ENCODE measurements at places on chromosomes 1 and 21.

GRCh38 chr1:211469938-211470529 lies 21.9 kb downstream of the RD3 start:
- DNase-seq, result peak; percentile 13

DNA sequence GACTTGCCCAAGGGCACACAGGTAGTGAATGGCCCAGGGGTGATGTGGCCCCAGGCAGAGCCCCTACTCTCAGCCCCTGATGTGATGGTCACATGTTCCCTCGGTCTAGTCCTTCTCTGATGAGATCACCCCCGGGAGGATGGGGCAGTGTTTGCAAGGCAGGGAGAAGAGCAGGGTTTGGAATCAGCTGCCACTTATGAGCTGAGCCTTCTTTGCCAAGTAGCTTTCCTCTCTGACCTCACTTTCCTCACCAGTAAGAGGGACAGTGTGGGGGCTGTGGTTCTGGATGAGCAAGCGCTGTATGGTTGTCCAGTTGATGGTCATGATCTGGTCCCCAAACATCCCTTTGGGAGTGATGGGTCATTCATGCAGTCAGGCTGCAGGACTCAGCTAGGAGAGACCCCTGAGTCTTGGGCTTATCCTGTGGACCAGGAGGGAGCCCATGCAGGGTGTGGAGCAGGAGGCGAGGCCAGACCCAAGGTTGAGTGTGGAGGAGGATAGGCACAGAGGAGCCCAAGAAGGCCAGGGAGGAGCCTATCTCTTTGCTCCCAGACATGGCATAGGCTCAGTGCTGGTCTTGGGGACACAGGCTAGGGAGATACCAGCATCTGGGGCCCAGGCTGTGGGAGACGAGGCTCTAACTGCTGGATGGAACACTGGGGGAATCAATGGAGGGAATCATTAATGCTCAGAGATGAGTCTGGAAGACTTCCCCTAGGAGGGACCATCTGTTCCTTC lies 15.9 kb upstream of the PEAR1 start:
- DNase-seq, result no peak

- DNase-seq, result no peak
Observed at GRCh38 chr21:19993268-19993667, 1004.9 kb upstream of the NCAM2 start.

DNA sequence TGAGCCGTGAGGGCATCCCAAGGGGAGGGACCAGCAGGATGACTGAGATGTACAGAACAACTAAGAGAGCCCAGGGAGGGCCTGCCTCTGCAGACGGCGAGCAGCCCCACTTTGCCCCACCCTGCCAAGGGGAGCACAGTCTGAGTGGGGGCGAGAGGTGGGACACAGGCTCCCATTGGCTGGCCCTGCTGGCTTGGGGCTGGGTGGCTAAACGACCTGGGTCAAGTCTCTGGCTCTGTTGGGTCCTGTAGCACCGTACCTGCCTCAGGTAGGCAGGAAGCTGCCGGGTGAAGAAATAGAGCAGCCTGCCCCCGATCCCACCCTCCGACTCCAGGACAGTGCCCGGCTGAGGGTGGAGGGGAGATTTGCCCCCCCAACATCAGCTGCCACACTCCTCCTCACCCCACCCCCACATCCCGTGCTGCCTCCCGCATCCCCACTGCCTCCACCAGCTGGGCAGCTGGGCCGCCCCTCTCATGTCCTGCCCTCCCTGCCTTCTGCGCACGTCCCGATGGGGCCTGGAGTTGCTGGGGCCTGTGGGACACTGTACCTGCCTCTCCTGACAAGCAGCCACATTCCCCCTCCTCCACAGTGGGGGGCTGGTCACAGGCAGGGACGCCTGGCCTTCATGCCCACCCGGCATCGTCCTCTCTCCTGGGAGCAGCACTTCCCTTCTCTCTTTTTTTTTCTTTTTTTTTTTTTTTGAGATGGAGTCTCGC lies 12.6 kb upstream of the PLEKHG5 start:
- no peak for DNase-seq

- DNase-seq, result no peak
Observed at GRCh38 chr21:46637952-46638746, 2.7 kb downstream of the PRMT2 start.

DNA sequence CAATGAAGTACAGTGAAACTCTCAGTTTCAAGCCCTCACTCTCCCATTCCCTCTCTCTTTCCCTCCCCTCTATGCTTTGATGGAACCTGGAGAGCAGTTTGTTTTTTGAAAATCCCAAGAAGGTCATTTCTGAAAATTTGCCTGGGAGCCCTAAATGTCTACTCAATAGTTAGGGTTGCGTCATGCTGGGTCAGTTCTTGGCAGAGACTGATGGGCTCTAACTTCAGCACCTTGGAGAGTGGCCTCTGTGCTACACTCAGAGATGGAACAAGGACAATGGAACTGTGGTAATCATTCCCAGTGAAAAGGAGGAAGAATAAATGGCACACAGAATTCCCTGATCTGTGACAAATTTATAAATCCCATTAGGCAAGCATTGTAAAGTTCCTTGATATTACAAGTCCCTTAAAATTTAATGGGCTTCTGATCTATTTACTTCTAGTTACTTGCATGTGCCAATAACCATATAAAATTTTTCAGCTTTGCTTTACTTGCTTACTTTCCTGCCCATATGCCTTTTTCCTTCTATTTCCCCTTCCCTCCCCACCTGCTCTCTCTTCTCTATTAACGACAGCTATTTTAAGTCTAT lies 182.9 kb upstream of the KCND3 start:
- DNase-seq, result no peak

DNA sequence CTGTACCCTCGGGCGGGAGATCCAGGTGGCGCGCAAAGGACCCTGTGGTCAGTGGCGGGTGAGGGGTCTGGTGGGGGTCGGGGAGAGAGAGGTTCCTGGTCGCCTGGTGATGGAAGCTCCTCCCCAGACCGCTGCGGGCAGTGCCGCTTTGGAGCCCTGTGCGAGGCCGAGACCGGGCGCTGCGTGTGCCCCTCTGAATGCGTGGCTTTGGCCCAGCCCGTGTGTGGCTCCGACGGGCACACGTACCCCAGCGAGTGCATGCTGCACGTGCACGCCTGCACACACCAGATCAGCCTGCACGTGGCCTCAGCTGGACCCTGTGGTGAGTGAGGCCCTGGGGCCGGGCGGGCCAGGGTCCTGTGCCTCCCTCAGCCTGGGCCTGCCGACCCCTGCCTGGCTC lies 23.5 kb downstream of the AGRN start:
- no peak for DNase-seq

- no peak for DNase-seq
Observed at GRCh38 chr21:17693801-17694200, 81.1 kb upstream of the BTG3 start.

DNA sequence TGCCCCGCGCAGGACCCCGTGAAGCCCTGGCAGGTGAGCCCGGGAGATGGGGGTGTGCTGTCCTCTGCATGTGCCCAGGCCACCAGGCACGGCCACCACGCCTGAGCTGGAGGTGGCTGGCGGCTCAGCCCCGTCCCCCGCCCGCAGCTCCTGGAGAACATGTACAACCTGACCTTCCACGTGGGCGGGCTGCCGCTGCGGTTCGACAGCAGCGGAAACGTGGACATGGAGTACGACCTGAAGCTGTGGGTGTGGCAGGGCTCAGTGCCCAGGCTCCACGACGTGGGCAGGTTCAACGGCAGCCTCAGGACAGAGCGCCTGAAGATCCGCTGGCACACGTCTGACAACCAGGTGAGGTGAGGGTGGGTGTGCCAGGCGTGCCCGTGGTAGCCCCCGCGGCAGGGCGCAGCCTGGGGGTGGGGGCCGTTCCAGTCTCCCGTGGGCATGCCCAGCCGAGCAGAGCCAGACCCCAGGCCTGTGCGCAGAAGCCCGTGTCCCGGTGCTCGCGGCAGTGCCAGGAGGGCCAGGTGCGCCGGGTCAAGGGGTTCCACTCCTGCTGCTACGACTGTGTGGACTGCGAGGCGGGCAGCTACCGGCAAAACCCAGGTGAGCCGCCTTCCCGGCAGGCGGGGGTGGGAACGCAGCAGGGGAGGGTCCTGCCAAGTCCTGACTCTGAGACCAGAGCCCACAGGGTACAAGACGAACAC lies 1.8 kb downstream of the TAS1R3 start:
- no peak for DNase-seq

DNA sequence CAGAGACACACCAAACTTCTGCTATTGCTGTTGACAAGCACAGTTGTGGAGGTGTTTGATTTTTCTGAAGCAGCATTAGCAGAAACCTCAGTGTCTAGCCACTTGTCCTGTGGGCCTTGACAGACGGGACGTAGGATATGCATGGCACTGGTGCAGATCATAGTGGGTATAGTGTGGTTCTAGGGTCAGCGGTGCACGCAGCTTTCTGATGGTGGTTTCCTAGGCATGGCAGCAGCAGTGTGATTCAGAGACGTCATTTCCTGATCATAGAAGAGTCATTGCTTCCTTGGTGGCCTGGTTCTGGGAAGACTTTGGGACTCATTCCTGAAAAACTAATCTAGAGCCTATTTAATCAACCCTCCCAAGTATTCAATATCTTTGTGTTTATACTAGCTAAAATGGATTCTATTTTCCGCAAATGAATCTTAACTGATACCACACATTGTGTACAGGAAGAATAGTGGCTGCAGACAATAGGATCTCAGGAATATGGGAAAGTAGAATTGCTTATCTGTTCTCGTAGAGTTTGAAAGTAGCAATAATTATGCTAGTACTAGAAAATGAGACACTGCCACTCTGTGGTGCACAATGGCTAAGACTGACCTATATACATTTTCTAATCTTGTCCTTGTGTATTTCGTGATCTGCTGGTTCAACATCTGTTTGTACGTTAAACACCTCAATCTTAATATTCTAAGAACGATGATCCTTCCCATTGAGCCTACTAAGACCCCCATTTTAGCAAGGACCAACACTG lies 2.8 kb upstream of the USP1 start:
- DNase-seq, result no peak
